ENCODE measurements at places on chromosomes 11 and 22.

DNA sequence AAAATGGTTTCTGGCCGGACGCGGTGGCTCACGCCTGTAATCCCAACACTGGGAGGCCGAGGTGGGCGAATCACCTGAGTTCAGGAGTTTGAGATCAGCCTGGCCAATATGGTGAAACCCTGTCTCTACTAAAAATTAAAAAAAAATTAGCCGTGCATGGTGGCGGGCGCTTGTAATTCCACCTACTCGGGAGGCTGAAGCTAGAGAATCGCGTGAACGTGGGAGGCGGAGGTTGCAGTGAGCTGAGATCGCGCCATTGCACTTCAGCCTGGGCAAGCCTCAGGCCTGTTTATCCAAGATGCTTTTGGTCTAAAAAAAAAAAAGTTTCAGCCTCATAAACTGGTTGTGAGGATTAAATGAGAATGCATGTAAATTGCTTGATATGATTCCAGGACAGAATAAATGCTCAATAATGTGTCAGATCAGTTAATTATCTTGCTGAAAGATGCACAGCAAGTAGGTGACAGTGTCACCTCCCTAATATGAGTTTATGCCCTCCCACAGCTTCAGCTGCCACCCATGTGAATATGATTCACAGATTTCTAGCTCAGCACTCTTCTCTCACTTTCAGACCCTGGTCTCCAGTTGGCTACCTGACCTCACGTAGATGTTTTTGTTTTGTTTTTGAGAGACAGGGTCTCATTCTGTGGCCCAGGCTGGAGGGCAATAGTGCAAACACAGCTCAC, 1.1 kb upstream of the ALG8 start:
- no peak for DNase-seq

DNA sequence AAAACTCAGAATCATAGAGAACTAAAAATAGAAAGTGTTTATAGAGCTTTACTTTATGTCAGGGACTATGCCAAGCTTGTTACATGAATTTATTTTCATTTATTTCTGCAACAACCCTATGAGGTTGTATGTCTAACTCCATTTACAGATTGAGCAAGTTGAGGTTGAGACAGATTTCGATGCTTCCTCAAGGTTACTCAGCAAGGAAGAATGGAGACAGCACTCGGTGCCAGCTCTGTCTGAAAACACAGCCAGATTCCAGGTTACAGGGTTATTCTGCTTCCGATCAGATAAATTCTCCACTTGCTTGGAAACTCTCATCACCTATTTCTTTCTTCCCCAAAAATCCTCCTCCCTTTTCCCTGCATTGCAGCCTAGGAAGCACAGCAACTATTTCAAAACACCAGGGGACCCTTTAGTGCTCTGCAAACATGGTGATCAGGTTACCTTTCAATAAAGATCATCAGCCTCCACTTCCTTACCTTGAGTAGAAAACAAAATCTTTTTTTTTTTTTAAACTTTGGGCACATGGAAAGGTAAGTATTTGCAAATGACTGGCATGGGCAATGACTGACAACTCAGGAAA, 7.0 kb downstream of the MMP3 start:
- DNase-seq = no peak

DNA sequence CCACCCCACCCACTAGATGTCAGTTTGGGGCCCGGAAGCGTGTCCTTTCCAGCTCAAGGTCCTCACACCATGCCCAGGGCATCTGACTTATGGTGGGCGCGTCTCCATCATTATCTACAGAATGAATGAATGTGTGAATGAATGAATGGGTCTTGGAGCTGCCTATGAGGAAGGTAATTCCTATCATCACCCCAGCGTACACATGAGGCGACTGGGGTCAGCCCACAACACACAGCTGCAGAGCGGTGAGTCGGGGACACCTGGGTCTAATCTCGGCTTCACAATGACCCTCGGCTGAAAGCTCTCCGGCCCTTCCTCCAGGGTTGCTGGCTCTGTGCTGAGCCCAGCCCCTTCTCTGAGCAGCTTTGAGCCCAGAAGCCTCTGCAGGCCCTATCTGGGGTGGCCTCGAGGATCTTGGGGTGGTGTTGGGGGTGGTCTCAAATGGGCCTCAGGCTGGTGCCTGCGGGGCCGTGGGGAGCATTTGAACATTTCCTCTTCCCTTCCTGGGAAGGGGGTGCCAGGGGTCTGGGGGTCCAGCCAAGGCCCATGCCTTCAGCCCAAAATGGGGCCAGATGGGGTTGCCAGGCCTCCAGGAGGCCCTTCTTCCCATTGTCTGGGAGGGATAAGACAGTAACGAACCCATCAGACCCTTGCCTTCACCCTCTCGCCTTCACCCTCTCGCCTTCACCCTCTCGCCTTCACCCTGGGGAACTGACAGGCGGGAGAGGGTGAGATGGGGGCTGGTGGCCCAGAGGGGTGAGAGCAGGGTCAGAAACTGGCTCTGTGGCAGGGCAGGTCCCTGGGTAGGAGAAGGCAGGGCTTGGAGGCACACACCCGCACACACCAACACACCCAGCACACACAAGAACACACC, 82.4 kb downstream of the MYEOV start:
- DNase-seq = no peak

- DNase-seq = peak; percentile 68
These were observed 52.9 kb upstream of the CARS1 start for GRCh38 chr11:3109921-3110706.

- no peak for DNase-seq
These were observed 22.0 kb upstream of the FGF4 start for GRCh38 chr11:69797156-69797555.

DNA sequence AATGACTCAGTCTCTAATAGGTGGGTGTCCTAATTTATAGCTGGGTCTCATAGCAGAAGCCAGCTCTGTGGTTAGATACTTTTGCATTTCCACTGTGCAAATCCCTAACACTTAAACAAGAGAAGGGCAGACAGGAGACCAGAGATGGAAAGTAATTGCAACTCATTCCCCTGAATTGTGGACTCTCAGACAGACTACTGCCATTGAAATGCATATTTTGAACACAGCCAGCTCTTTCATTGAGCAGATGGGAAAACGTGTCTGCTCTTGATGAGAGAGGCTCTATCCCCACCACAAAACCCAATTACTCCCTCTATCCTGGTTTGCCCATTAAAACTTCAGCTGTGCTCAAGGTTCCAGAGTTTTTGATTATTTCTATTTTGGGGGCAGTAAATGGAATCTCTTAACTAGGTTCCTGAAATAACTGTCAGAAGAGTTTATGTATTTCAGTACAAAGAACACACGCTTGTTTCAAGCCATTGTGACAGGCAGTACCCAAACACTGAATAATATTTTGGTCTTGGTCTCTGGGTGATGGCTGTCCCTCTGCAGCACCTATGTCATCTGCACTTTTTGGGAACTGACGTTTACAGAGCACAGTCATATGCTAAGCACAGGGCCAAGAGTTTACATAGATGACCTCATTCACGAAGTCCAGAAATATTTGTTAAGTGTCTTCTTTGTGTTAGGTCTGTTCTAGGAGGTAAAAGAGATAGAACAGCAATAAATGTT, 41.7 kb downstream of the FAM227A start:
- DNase-seq = no peak

- no peak for DNase-seq
These were observed 17.9 kb upstream of the TENM4 start for GRCh38 chr11:79458709-79459108.

- DNase-seq = peak; percentile 69
These were observed 26.5 kb upstream of the UBASH3B start for GRCh38 chr11:122628810-122629555.

GRCh38 chr22:47558828-47559700, 796.6 kb downstream of the TBC1D22A start:
- no peak for DNase-seq

DNA sequence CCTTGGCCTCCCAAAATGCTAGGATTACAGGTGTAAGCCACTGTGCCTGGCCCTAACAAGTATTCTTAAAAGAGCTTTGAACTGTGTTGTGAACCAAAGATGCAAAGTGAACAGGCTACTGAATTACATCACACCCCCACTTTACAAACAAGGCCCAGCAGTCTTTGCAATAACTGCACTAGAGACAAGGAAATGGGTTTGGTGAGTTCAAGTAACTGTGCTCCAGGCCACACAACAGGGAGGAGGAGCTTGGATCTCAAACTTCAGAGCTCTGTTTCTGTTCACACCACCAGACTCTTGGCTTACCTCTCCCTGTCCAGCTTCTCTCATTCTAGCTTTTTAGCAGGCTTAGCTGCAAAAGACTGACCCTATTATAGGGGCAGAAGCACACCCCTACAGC, 30.4 kb upstream of the RASL10A start:
- no peak for DNase-seq

DNA sequence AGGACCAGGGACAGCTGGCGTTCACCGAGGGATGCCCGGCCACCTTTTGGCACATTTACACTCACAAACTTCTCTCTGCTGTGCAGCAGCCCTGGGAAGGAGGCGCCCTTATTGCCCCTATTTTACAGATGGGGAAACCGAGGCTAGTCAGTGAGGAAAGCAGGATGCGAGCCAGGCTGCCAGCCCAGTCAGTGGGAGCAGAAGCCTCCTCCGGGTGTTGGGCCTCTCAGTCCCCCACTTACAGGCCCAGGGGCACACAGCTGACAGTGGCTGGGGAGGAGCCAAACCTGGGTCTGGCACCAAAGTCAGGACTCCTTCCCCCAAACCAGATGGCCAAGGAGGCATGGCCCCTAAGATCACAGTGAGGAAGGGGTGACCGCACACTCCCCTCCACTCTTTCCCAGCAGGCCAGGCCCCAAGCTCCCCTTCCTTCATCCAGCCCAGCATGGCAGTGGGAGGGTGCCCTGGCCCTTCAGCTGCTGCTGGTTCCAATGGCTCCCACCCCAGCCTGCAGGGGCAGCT, 121.4 kb upstream of the ANO1 start:
- no peak for DNase-seq

DNA sequence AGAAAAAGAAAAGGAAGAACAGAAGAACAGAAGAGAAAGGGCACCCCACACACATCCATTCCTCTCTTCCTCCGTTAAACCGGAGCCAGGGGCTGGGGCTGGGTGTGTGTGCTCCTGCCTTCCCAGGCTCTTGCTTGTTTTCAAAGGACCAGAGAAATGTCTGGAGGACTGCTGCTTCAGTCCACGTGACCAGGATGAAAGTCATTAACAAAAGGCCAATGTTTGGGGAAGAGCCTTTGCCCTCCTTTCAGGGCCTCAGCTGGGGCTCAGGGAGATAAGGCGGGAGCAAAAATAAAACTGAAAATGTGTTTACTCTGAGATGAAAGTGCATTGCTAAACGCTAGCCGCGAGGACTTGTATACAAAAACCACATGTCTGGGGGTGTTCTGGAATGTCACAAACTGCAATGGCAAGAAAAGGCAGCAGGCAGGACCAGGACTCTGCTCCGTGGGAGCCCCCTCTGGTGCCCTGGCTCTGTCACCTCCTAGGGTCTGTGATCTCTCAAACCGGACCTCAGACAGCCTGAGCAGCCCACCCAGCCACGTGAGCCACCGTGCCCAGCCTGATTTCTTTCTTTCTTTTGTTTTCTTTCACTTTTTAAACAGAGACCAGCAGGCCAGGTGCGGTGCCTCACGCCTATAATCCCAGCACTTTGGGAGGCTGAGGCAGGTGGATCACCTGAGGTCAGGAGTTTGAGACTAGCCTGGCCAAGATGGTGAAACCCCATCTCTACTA, 31.6 kb upstream of the MYH9 start:
- no peak for DNase-seq

- no peak for DNase-seq
These were observed 992 bp downstream of the LGALS12 start for GRCh38 chr11:63506876-63507275.

GRCh38 chr22:31461699-31462098, 27.9 kb downstream of the EIF4ENIF1 start:
- DNase-seq = no peak

GRCh38 chr11:35237860-35238715, 99.1 kb downstream of the CD44 start:
- peak; percentile 54 for DNase-seq

- DNase-seq = peak; percentile 76
These were observed 11.5 kb upstream of the FADD start for GRCh38 chr11:70191495-70192140.

GRCh38 chr11:1760351-1761109, 3.2 kb downstream of the CTSD start:
- no peak for DNase-seq

DNA sequence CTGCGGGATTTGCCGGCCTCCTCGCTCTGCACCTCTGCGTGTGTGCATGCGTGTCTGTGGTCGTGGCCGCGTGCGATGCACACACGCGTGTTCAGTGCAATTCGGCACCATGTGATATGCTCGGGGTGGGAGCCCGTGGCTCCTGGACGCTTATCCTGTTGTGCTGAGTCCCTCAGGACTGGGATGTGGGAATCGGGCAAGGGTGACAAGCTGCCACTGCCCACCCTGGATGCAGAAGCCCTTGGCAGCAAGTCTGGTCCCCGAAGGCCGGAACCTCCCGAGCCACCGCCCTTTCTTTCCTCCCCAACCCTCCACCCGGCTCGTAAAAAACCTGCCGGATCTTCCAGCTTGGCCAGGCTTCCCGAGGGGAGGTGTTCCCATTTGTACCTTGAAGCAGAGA, 128.2 kb downstream of the PHF21B start:
- DNase-seq = no peak

DNA sequence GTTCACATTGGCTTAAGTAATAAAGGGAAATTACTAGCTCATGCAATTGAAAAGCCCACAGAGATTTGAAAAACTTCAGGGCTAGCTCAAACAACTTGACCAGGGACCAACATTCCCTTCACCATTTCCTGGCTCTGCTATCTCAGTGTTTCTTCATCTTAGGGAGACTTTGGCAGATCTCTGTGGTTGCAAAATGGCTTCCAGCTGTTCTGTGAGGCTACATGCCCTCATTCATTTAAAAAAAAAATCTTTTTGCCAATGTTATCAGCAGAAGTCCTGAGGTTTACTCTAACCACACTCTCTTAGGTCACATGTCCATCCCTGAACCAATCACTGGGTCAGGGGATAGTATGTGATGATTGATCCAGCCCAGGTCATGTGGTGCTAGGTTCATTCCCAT, 13.9 kb upstream of the RASSF10 start:
- no peak for DNase-seq

DNA sequence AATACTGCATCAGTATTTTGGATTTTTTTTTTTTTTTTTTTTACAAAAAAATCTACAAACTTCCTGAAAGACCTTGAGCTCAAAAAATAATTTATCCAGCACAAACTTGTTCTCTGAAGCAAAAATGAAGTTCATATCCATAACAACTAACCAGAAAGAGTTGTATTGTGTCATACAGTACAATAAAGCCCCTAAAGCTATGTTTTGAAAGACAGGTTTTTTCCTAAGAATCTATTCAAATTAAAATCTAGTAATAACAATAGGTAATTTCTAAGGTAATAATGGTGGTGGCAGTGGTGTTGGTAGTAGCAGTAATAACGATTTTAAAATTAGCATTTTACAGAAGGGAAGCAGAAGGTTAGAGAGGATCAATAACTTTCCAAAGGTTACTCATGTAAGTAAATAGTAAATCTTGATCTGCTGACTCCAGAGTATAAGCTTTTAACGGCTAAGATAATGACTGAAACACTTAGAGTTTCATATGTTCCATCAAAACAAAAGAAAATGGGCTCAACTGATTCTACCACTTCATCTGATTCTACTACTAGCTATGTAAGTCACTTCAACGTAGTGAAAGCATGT, 53.3 kb upstream of the GAB2 start:
- no peak for DNase-seq
